ENCODE measurements at places on chromosomes 4 and X. TPM values are rescaled to one million over a fixed set of nuclear protein-coding genes. Genes with fewer than 3 reads are reported as not detected.

- no peak overlapping the region for H3K4me3 ChIP-seq
- H3K4me1 ChIP-seq, result peaks cover 7% of the 10 kb centered on the region
- H3K36me3 ChIP-seq, result no peaks in the 10 kb centered on the region
- no peak for DNase-seq
- H3K27me3 ChIP-seq, result no peaks in the 10 kb centered on the region
- H3K27ac ChIP-seq, result no peak overlapping the region
Measured at GRCh38 chr4:40992472-40993295, 221.7 kb downstream of the APBB2 start.

DNA sequence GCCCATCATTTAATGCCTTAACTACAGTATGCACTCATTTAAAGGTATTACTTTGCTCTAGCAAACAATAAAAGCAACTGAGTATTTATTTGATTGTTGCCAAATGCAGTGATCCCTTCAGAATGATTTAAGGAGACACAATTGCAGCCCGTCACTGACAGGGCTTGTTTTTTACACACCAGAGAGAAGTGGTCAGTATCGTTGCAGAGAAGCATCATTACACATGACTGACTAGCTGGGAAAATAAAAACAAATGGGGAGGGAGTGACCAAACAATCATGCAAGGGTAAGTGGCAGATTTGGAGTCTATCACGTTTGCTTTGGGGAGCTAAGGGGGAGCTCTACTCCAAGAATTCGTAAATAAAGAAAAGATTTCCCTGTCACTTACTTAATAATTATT lies 1685.3 kb upstream of the TENM3 start:
- no peaks in the 10 kb centered on the region for H3K36me3 ChIP-seq
- no peaks in the 10 kb centered on the region for H3K4me1 ChIP-seq
- no peak for DNase-seq
- H3K27me3 ChIP-seq, result no peaks in the 10 kb centered on the region
- no peak overlapping the region for H3K27ac ChIP-seq

DNA sequence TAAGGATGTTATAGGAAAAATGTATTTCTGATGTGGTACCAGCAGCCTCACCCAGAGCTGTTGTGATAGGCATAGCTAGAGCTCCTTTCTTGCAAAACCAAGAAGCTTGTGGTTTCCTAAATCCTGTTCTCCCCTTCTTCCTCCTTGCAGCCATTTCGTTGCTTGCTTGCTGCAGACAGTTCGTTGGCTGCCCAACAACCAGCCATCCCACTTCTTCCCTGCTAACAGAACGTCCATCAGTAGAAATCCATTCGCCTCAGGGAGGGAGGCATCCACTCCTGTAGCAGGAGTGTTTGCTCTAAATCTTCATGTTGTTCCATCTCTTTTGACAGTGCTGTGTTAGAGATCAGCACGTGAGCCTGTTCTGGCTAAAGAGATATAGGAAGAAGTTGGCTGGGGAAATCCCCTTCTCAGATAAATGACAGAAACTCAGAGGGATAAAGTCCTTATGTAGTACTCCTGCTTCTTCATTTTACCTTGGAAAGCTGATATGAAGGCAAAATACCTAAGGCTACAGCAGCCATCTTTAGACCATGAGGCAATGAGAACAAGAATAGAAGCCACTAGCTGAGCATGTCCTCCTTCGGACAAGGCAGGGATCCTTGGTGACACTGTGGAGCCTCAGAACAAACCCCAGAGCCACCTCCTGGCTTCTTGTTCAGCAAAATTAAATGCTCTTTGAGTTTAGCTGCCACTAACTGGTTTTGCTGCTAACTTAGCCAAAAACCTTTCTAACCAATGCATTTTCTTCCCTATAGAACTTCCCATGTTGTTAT lies 68.4 kb upstream of the RELL1 start:
- no peaks in the 10 kb centered on the region for H3K4me1 ChIP-seq
- no peaks in the 10 kb centered on the region for H3K27me3 ChIP-seq
- no peak for DNase-seq
- H3K36me3 ChIP-seq, result no peaks in the 10 kb centered on the region
- no peak overlapping the region for H3K4me3 ChIP-seq

- H3K4me1 ChIP-seq, result no peaks in the 10 kb centered on the region
- H3K4me3 ChIP-seq, result no peak overlapping the region
- no peaks in the 10 kb centered on the region for H3K27me3 ChIP-seq
Measured at GRCh38 chr4:108427946-108428485, 192.4 kb upstream of the RPL34 start.

- no peak overlapping the region for H3K4me3 ChIP-seq
- no peak overlapping the region for H3K27ac ChIP-seq
- no peaks in the 10 kb centered on the region for H3K27me3 ChIP-seq
- H3K36me3 ChIP-seq, result peaks cover 7% of the 10 kb centered on the region
Measured at GRCh38 chr4:77010841-77011354, 61.3 kb downstream of the SEPTIN11 start.

DNA sequence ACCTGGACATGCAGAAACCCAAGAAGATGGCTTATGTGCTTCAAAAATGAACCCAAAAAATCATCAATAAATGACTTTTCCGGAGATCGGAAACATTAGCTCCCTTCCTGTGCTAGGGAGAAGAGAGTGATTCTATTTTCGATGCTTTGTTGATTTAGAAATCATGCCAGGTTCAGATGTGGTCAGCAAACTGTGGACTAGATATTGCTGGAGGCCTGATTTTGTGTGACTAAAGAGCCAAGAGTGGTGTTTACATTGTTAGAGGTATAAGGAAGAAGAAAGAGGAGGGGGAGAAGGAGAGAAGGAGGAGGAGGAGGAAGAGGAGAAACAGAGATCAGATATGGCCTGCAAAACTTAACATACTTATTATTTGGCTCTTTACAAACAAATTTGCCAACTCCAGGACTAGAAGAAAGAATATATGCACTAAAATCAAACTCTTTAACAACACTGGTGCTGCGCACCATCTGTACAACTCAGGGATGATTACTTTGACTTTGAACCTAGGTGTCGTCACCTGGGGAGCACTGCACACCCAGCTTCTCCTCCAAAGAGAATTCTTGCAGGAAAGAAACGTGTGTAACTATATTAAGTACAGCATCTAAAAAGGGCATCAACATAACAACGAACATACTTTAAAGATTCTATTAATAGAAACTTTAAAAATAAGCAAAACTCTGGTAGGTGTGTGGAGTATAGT lies 664.9 kb upstream of the LCORL start:
- H3K36me3 ChIP-seq, result no peaks in the 10 kb centered on the region
- H3K4me3 ChIP-seq, result no peak overlapping the region
- no peak for DNase-seq
- no peaks in the 10 kb centered on the region for H3K27me3 ChIP-seq

GRCh38 chrX:13293700-13294099 lies 26.2 kb downstream of the ATXN3L start:
- no peaks in the 10 kb centered on the region for H3K27me3 ChIP-seq
- no peak for DNase-seq
- no peak overlapping the region for H3K4me3 ChIP-seq
- H3K4me1 ChIP-seq, result no peaks in the 10 kb centered on the region
- no peaks in the 10 kb centered on the region for H3K36me3 ChIP-seq

DNA sequence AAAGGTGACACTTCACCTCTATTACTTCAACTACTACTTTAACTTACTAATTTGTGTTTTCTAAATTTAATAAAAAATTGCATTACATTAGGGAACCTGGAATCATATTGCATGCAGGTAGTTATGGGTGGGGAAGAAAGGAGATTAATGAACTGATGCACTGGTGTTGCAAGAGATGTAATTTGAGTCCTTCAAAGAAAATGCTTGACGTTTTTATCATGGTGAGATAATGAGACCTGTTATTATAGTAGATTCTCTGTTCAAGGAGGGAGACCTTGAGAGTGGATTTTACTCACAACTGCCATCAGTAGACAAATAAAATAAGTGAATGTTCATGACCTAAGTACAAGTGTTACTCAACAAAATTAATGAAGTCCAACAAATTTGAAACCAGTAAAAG lies 26.4 kb upstream of the MED14 start:
- no peaks in the 10 kb centered on the region for H3K4me1 ChIP-seq
- no peak overlapping the region for H3K4me3 ChIP-seq
- H3K27me3 ChIP-seq, result no peaks in the 10 kb centered on the region
- H3K27ac ChIP-seq, result no peak overlapping the region
- no peaks in the 10 kb centered on the region for H3K36me3 ChIP-seq

Gene ERCC6L
- total RNA-seq, result 21.2 TPM

Data from GM23338 (cell line).